ENCODE measurements at places on chromosomes 3 and 15. TPM values are rescaled to one million over a fixed set of nuclear protein-coding genes. Genes with fewer than 3 reads are reported as not detected.

CIP2A gene
- total RNA-seq = 10.1 TPM

DNA sequence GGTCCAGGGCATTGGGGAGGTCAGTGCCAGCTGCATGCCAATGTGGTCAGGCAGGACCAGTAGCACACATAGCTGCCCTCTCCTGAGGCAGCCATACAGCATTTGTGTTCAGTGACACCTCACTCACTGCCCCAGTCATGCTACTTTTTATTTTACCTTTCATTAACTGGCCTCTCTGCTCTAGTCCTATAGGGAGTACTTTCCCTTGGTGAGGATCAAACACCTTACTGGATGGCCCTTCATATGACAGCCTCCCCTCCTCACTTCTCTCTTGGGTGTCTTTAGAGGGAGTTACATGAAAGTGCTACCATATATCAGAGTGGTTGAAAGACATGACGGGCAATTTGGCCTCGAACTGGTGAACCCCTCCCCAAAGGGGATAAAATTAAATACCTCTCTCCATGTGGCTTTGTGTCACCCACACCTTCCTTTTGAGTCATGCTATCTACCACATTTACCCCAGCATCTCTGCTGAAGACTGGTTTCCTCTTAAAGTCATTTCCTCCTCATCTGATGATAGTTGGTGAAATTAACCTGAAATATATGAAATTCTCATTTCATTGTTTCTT is 17.6 kb downstream of the RLBP1 start:
- DNase-seq = no peak
- no peak overlapping the region for H3K27ac ChIP-seq
- no peaks in the 10 kb centered on the region for H3K4me1 ChIP-seq
- H3K4me3 ChIP-seq = no peak overlapping the region
- H3K27me3 ChIP-seq = no peaks in the 10 kb centered on the region
- no peaks in the 10 kb centered on the region for H3K36me3 ChIP-seq

- no peaks in the 10 kb centered on the region for H3K36me3 ChIP-seq
- H3K4me3 ChIP-seq = no peak overlapping the region
- H3K4me1 ChIP-seq = peaks cover 15% of the 10 kb centered on the region
- DNase-seq = peak; percentile 86
These were observed 24.1 kb downstream of the CCNL1 start for GRCh38 chr3:157135671-157136396.

- H3K4me1 ChIP-seq = no peaks in the 10 kb centered on the region
- no peaks in the 10 kb centered on the region for H3K36me3 ChIP-seq
- H3K4me3 ChIP-seq = no peak overlapping the region
- H3K27ac ChIP-seq = no peak overlapping the region
- no peak for DNase-seq
These were observed 13.3 kb upstream of the PPP1R2 start for GRCh38 chr3:195556390-195556789.

DNA sequence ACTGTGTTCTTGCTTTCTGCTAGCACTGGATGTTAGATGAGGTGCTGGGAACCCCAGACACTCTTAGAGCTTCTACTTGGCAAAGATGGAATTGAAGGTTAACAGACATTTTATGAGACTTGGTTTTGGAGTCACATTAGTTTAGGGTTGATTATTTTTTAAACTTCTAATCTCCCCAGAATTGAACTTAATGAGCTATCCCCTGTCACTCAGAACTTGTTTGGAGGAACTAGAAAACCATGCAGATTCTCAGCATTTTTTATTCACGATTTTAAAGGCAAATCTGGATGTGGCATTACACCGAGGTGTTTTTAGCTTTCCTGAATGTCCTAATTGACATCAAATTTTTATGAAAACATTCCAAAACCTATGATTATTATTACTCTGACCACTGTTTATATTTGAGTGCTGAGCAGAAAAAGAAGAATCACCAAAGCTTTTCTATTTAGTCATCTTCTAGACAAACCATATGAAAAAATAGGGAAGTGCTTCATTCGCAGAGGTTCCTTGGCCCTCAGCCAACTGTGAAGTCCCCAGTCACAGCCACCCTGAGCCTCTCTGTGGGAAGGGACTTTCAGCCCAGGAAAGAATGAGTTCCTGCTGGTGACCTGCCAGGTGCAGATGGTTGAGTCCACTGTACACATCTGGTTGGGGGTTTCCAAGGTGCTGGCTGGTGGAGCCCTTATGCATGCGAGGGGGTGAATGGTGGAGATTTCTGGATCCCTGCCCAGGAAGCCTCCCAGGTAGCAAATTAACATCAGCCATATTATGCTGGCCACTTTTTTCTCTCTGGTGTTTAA is 196.0 kb upstream of the TOPAZ1 start:
- no peaks in the 10 kb centered on the region for H3K27me3 ChIP-seq
- H3K36me3 ChIP-seq = no peaks in the 10 kb centered on the region
- no peak overlapping the region for H3K27ac ChIP-seq
- DNase-seq = peak; percentile 31

DNA sequence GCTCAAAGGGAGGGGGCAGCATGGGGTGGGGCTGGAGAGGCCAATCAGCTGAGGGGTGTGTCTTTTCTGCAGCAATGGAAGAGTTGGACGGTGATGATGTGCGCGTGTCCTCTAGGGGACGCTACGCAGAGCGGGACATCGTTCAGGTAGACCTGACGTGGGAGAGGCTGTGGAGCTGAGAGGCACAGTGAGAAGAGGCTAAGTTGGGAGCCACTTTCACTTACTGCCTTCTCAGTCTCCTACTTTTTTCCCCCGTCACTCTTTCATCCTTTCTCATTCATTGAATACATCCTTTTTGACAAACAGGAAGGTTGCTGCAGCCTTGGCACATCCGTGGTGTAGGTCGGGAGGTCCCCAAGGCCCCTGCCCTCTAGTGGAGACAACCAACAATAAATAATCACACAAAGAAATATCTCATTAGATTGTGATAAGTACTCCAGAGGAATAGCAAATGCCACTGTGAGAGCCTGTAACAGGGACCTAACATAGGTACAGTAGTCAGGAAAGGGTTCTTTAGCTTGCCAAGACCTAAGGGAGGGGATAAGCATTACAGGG is 4.4 kb upstream of the BRPF1 start:
- H3K36me3 ChIP-seq = no peaks in the 10 kb centered on the region
- no peaks in the 10 kb centered on the region for H3K27me3 ChIP-seq
- H3K4me1 ChIP-seq = no peaks in the 10 kb centered on the region
- no peak for DNase-seq

DNA sequence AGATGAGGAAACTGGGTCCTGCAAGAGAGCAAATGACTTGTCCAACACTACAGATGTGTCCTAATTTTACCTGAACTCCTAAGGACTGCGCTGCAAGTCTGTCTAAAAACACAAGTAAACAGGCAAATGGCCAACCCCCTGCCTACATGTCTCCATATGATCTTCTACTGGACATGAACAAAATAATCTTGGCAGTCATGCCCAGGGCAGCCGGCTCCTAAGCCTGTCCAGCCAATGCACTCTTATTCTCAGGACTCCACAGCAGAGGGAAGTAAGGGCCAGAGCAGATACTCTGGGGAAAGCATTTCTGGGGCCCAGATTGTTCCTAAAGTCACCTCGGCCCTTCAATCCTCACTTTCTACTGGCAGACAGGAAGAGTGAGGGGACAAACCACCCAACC is 10.3 kb downstream of the COLQ start:
- H3K4me1 ChIP-seq = no peaks in the 10 kb centered on the region
- H3K36me3 ChIP-seq = no peaks in the 10 kb centered on the region
- H3K27ac ChIP-seq = no peak overlapping the region
- peaks cover 5% of the 10 kb centered on the region for H3K27me3 ChIP-seq

Measured in fibroblast of lung (primary cell).